NCI-H187 (cell line): ENCODE measurements at places on chromosomes 11 and 22.

GRCh38 chr11:73869332-73869949 lies 7.2 kb downstream of the COA4 start:
- DNase-seq, result no peak

- peak; percentile 40 for DNase-seq
Measured at GRCh38 chr11:76610871-76611475, 59.6 kb downstream of the LRRC32 start.

GRCh38 chr11:709109-709997 lies 3.3 kb downstream of the EPS8L2 start:
- DNase-seq, result no peak

DNA sequence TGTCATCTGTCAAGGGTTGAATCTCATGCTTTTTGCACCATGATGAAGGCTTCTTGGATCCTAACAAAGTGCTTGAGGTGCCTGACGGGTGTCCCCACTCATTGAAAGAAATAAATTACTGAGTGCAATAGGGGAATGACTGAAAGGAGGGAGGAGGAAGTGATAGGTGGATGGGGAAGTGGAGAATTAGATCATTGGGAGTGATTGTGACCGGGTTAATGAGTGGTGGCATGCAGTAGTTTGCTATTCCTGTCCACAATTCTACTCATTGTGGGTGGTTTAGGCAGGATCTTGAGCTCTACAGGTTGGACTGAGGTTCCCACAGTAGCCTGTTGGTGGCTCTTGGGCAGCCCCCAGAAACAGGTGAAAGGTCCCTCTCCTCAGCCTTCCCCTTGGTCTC lies 44.3 kb downstream of the THAP12 start:
- DNase-seq, result no peak

GRCh38 chr22:41856469-41856868 lies 23.6 kb downstream of the SREBF2 start:
- DNase-seq, result no peak

GRCh38 chr11:22079133-22079872 lies 113.6 kb upstream of the ANO5 start:
- DNase-seq, result no peak

- DNase-seq, result no peak
Measured at GRCh38 chr11:106614262-106614661, 404.0 kb downstream of the GUCY1A2 start.

DNA sequence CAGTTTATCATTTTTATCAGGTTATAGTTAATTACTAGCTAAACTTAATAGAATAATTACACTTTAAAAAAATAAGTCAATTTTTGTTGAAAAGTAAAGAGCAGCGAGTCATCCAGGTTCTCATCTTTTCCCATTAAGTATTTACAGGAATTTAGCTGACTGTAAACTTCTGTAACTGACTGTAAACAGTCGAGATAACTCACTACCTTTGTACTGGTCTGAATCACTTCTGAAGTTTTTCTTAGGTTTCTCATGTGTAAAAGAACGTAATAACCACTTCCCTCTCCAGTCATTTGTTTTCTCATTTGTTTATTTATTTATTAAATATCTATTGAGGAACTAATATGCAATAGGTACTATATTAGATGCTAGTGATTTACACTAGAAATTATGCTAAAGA lies 270.8 kb downstream of the DYNC2H1 start:
- no peak for DNase-seq

DNA sequence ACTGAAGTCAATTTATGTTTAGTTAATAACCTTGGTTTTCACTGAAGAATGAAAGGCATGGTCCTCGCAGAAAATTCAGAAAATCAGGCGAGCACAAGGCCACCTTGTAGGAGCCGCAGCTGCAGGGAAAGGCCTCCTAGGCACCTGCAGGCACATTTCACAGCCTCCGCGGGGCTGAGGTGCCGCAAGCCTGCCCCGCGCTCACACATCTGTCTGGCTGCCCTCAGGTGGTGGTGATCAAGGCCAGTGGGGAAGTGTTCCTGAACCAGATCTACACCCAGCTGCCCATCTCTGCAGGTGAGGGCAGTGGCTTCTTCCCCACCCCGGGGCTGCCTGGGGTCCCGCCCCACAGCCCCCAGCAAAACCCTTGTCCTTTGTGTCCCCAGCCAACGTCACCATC lies 10.5 kb downstream of the MUC5AC start:
- DNase-seq, result no peak

DNA sequence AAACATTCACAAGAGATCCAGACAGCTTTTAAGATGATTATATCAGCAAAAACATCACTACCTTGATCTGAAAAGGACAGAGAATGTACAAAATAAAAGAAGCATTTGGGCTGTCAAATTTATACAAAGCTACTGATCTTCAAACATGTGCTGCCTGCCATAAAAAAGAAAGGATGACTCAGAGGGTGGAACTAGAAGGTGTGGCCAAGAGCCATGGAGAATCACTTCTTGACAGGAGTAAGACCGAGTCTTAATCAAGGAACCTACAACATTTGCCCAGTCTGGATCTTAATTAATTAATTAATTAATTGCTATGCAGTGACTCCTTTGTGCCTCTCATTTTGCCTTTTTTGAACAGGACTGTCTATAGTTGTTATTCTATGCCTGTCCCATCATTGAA lies 33.2 kb downstream of the C11orf96 start:
- no peak for DNase-seq

DNA sequence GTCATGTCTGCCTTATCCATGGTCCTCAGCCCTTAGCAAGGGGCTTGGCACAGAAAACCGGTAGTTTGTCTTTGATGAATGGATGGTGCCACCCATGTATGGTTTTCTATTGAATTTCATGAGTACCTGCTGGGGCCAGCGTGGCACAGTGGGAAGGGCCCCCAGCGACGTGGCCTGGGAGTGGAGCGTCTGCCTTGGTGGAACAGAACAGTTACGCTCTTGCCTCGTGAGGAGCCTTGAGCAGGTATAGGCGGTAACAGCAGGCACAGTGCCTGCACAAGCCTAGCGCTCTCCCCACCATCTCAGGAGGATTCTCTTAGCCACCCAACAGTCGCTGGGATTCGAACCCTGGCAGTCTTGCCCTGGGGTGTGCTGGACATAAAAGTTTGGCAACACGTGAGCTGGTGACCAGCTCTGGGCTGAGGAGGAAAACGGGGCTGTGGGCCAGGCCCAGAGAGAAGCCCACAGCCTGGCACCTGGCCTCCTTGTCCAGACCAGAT lies 3.0 kb upstream of the SSH3 start:
- no peak for DNase-seq

- no peak for DNase-seq
Measured at GRCh38 chr22:42623756-42624441, 9.2 kb upstream of the POLDIP3 start.

- no peak for DNase-seq
Measured at GRCh38 chr22:38033522-38034277, 23.5 kb upstream of the PICK1 start.

- no peak for DNase-seq
Measured at GRCh38 chr11:61800331-61801281, 7.9 kb downstream of the FEN1 start.

DNA sequence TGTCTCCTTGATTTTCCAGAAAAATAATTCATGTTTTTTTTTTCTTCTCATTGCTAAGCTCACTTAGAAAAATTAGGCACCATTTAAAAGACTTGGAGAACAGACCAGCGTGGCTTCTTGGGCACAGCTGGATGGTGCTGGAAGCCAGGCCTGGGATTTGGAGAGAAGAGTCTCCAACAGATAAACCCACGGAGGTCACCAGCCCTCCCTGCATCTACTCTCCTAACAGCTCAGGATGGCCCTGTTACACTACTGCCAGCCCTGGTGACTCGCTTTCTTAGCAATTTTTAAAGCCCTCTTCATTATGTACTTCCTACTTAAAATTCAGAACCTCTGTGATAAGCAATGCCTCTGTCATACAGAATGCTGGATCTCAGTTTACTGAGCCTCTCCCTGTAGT lies 1.7 kb downstream of the PTH start:
- no peak for DNase-seq

- DNase-seq, result no peak
Measured at GRCh38 chr22:44524806-44525205, 26.8 kb upstream of the RTL6 start.

DNA sequence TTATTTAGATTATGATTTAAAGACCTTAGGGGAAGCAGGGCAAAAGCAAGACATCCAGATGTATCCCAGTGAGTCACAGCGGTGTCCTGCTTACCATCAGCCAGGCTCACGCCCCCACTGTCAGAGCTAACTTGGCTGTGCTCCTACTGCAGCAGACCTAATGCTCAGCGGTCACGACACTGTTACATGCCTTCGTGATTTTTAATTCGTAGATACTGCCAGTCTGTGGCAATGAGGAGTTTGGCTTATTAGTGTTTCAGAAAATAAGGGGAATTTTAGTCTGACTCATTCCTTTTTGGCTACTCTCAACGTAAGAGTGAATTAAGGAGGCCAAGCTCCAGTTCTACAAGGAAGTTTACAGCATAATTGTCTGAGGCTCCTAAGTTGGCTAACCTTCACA lies 22.7 kb downstream of the EFCAB6 start:
- no peak for DNase-seq

- no peak for DNase-seq
Measured at GRCh38 chr22:36413022-36413775, 25.4 kb upstream of the MYH9 start.

DNA sequence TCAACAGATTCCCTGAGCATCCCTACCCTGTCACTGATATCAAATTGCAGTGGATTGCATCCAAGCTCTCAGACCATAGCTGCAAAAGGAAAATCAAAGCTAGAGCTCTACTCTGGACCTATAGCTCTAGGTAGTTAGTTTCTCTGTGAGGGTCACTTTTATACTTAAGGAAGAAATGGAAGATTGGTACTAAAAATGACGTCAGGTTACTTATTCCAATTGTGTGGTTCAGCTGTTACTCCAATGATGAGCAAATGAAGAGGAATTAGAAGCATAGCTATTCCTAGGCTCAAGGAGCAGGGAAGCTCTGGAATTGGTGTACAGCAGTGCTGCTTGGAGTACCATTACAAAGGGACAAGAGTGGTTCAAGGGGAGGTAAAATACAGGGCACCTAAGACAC lies 36.4 kb upstream of the GLYATL1 start:
- no peak for DNase-seq

DNA sequence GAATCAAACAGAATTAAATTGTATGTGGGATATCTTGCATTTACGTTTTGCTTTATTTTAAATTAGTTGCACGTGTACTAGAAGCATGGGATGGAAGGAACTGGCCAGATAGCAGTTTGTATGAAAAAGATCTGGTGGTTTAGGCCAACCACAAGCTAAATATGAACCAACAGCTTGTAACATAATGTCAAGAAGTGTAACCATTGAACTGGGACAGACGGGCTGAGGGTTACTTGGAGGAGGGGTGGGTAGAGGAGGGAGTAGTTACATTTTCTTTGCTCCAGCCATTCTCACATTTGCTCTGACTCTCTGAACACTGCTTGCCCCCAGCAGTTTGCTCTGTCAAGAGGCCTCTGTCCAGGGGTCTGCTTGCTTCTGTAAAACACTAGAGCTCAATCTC lies 31.7 kb upstream of the CXCR5 start:
- no peak for DNase-seq

GRCh38 chr22:49736538-49736937 lies 91.1 kb downstream of the BRD1 start:
- DNase-seq, result no peak

GRCh38 chr11:36141196-36141953 lies 147.8 kb downstream of the COMMD9 start:
- no peak for DNase-seq

GRCh38 chr22:26597480-26597879 lies 7.5 kb upstream of the TPST2 start:
- no peak for DNase-seq

DNA sequence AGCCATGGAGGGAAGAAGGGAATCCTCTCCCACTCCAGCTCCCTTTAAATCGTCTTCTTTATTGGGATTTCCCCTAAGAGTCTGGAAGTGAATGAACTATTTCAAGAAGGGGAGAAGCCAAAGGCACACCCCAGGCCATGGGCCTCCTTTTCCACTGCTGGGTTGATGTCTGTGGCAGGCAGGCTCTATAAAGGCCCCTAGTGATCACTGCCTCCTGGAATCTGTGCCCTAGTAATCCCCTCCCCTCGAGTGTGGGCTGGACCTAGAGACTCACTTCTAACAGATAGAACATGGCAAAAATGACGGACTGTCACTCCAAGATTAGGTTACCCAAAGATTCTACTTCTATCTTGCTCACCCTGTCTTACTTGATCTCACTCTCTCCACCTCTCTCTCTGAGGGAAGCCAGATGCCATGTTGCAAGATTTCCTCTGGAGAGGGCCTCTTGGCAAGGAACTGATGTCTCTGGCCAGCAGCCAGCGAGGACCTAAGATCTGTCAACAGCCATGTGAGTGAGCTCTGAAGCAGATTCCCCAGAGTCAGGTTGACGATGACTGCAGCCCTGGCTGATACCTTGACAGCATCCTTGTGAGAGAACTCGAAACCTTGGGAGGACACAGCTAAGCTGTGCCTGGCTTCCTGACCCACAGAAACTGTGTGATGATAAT lies 444.8 kb downstream of the SOX6 start:
- DNase-seq, result no peak

- no peak for DNase-seq
Measured at GRCh38 chr11:1514336-1515061, 27.9 kb upstream of the MOB2 start.

DNA sequence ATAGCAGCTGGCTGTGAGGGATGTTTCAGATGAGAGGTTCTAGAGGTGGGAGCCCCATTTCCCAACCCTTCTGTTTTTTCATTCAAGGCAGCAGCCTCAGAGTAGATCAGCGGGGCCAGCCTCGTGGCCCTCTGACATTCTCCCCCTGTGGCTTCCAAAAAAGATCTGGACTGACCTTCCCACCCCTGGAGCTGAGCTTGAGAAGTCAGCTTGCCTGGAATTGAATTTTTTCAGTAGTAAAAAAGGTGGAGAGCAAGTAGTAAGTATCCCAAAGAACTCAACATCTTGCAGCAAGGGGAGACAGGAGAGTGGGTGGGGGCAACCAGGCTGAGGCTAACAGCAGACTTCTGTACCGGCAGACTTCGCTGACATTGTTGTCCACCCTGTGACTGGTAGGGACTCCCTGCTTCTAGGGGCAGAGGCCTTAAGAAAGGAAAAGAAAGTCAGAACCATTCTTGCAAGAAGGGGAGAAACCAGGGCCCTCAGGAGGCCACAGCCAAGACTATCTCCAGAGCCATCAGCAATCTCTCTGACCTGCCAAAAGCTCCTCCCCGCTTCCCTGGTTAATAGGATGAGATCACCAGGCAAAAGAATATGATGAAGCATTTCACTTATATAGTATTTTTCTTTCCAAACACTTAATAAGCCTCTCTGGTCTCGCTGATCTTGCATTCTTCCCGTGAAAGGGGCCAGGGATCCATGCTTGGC lies 2.0 kb upstream of the GRIK4 start:
- no peak for DNase-seq
